Activated T-helper 1 cell treated with Interleukin-2 at 50 U/mL for 16 hours (primary cell): ENCODE measurements at places on chromosomes 7 and 10.

DNA sequence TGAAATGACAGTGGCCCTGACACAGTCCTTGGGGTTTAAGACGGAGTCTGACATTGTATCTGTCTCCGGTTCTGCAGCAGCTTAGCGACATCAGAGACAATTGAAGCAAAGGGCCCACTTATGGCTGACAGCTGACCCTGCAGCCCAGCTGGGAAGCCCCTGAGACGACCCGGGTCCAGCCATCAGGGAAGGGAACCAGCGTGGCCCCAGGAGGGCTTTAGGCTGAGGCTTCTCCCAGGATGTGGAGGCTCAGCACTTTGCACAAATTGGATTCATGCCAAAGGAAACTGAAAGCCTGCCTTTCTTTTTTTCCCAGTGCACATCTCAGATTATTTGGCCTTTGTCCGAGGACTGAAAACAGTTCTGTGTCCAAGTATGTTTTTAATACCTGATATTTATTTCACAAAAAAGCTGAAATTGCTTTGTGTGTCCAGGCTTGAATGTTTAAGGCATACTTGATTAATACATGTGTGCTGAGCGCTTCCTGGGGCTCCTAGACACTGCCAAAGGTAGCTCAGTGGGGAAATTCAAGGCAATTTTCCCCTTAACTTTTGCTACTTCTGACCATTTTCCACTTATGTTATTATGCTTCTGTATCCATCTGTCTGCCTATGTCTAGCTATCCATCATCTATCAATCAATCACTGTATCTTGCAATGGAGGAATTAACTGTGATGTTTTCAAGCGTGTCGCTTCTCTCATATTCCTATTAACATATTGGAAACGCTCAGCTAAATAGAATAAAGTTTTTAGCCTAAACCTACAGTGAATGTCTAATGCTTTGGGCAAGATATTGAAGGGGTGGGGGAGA lies 34.8 kb downstream of the KLF6 start:
- DNase-seq: no peak

GRCh38 chr10:23422003-23422411 lies 16.9 kb upstream of the OTUD1 start:
- DNase-seq: no peak

DNA sequence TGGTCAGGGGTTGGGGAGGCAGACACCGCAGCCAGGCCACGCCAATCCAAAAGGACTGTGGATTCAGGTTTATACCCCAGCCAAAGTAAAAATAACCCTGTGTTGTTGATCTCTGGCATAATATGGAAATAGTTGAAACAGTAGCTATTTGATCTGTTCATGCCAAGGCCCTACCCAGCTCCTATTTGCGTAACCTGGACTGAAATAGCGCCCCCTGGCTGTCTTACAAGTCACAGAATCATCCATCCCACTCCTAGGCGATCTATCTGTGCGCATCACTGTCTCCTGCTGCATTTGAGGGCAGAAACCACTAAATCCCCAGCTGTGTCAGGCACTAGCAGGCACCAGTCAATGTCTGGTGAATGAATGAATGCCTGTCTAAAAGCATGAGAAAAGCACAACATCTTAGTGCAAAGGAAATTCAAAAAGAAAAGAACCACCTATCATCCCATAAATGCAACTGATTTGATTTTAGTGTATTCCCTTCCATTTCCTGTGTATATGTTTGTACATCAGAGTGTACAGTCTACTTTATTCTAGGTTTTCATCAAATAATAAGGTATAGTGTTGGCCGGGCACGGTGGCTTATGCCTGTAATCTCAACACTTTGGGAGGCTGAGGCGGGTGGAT lies 160.0 kb downstream of the SLIT1 start:
- no peak for DNase-seq

GRCh38 chr7:18623389-18623788 lies 127.8 kb downstream of the HDAC9 start:
- DNase-seq: no peak

GRCh38 chr10:32049113-32049512 lies 7.1 kb downstream of the KIF5B start:
- DNase-seq: no peak

DNA sequence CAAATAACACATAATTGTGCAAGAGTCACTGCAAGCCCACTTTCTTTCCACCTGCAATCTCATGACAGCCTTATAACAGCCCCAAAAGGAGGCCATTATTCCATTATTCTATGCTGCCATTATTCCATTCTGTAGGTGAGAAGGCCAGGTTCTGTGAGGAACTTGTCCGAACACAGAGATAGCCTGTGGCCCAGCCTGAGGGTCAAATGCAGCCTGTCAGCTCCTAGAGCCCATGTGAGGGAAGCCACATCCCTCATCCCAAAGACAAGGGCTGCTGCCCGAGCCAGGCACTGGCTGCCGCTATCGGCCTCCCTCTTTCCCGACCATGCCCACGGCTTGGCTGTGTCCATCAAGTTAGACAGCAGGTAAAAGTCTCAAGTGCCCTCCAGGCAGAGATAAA lies 24.1 kb upstream of the C10orf71 start:
- DNase-seq: no peak
